ENCODE measurements at places on chromosomes 16 and 17.
A peak's percentile ranks its signal among the peaks of the same experiment; 100 is the strongest.

DNA sequence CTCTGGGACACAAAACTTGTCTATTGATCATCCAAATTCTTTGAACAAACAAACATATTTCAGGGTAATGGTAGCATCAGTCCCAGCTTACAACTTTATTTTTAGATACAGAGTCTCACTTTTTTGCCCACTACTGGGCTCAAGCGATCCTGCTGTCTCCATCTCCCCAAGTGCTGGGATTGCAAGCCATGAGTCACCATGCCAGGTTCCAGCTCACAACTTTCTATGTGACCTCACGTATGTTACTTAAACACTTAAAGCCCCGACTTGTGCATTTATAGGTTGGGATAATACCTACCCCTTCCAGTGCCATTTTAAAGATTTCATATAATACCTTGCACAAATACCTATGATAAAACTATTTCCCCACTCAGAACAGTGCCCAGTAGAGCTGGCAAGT lies 42.0 kb upstream of the KSR1 start:
- no peak for DNase-seq

- peak; percentile 82 for DNase-seq
Observed at GRCh38 chr16:88527186-88527936, 42.8 kb upstream of the ZC3H18 start.

DNA sequence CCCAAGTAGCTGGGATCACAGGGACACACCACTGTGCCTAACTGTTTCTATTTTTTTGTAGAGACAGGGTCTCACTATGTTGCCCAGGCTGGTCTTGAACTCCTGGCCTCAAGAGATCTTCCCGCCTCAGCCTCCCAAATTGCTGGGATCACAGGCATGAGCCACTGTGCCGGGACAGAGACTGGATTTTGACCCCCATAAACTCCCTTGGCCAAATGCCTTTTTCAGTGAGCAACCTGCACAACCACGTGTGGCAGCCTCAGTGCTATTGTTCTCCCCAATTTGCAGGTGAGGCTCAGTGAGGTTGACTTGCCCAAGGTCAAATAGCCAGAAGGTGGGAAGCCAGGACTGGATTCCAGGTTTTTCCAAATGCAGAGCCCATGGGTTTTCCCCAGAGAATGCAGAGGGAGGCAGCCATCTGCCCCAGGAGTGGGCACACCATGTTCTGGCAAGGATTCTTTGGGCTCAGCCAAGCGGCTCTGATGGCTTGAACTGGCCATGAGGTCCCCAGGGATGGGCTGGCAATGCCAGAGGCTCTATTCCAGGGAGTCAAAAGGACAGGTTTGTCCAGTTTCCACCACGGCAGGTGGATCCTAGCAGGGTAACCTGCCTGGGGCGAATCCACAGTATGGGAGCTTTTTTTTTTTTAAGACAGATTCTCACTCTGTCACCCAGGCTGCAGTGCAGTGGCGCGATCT lies 1.8 kb downstream of the IL27 start:
- DNase-seq = peak; percentile 83

GRCh38 chr16:31214708-31215286 lies 878 bp downstream of the TRIM72 start:
- peak; percentile 30 for DNase-seq

DNA sequence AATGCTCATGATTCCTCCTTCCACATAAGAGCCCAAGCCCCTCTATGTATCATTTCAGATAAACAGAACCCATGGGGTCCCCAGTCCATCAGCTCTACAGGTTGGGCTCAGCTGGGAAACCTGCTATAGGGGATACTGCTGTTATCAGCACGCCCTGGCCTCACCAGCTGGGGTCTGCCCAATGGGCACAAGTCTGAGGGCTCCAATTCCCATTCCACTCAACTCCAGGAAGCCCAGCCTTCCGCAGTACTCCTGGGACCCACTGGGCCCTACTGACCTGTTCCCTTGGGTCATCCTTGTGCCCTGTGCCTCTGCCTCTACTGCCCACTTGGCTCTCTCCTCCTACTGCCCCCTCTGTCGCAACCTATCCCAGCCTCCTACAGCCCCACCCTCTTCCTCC lies 16.2 kb upstream of the XYLT2 start:
- no peak for DNase-seq

GRCh38 chr17:77404812-77405581 lies 264.2 kb downstream of the SEC14L1 start:
- no peak for DNase-seq

DNA sequence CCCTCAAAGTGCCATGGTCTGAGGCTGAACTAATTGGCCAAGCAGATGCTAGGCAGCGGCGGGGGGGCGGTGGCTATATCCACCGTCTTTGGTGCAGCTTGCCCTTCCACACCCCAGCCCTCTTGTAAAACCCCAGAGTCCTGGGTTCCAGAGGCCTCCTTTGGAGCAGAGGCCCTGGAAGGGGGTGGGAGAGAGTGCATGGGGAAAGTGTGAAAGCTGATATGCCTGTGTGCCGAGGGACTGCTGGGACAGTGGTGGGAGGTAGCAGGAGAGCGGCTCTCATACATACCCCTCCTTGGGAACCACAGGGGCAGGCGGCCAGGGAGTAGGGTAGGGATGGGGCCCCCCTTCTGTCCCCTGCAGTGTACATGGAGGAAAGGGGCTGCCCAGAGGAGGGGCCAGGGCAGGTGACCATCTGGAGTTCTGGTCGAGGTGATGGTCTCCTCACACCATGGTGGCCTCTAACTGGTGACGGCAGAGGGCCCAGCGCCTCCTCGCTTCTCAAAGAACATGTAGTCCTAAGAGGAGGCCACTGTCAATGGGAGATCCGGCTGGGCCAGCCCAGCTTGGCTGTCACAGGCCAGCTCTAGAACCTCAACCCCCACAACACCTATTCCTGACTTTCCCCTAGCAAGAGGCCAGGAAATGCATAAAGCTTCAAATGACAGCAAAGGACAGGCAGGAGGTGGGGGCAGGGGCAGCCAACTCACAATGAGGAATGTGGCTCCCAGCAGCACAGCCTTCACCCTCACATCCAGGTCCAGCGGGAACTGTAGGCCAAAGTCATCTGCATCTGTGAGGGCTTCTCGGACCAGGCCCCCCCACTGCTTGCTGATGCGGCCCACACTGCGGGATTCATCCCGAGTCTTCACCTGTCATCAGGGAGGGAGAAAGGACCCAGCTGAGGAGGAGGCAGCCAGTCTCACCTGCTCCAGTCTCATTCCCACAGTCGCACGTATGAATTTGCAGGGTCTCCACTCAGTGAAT lies 4.1 kb downstream of the PLSCR3 start:
- DNase-seq = no peak

GRCh38 chr16:29304251-29304650 lies 102.3 kb downstream of the NPIPB11 start:
- DNase-seq = no peak

- no peak for DNase-seq
Observed at GRCh38 chr16:63653044-63653839, 1468.6 kb downstream of the CDH11 start.

DNA sequence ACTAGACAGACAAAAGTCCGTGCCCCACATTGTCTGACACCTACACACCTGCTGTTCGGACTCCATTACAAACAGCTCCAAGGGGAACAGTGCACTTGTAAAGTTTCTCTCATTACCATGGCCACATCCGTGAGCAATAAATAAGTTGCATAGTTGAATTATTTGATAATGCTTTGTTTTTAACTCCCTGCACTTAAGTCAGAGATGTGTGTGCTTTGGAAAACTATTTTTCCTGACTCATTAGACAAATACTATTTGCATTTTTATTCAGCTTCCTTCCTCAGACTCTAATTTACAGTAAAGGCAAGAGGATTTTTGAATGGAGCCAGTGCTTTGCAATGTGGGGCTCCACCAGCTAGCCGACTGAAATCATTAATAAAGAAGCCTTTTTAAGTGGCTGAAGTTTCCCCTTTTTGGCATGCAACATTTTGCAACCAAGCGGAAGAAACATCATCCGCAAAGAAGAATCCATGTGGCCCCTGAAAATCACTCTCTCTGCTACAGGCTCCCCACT lies 6.5 kb upstream of the CCL2 start:
- DNase-seq = no peak

- DNase-seq = no peak
Observed at GRCh38 chr17:9932491-9932890, 27.4 kb upstream of the RCVRN start.

DNA sequence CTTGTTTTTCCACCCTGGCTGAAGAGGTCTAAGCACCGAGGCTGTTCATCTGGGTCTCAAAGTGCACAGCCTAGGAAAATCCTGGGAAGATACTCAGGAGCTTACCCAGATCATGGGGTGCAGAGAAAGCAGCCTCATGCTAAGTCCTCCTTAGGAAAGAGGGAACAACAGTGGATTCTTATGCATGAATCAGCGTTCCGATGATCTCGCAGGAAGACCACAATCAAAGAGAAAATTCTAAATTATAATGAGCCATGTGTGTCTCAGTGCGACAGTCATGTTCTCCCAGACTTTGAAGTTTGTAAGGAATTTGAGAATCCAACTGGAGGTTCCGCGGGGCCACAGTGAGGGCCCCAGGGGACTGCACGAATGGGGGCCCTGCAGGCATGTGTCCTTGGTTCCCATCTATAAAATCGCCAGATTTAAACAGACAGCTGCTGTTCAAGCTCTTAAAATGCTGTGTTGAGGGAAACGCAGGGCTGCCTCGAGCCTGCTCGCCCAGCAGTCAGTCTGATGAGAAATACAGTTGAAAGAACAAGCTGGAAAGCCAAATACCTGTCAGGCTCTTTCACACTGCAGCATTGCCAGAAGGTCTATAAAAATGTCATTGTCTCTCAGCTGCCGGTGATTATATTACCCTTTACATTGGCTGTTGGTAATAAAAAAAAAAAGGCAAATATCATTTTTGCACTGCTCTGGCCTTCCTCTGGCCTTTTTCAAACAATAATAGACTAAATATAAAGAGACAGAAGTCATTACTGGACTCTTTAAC lies 152.1 kb downstream of the PMP22 start:
- peak; percentile 19 for DNase-seq

- no peak for DNase-seq
Observed at GRCh38 chr17:2462481-2462880, 49.2 kb downstream of the METTL16 start.

DNA sequence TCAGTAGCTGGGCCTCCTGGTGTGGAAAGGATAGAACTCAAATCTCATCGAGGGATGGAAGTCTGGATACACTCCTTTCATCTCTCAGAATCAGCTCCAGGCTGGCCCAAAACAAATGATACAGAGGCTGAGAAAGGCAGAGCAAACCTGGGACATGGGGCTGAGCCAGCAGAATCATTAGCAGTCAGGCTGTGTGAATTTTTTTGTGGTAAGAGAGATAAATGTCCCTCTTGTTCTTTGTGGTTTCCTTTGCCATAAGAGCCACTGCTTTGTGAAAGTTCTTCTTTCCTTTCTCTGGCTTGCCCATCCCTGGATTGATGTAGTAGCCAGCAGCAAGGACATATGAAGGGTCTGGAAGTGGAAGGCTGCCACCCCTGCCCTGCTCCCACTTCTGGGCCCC lies 146.2 kb downstream of the CDH13 start:
- no peak for DNase-seq

DNA sequence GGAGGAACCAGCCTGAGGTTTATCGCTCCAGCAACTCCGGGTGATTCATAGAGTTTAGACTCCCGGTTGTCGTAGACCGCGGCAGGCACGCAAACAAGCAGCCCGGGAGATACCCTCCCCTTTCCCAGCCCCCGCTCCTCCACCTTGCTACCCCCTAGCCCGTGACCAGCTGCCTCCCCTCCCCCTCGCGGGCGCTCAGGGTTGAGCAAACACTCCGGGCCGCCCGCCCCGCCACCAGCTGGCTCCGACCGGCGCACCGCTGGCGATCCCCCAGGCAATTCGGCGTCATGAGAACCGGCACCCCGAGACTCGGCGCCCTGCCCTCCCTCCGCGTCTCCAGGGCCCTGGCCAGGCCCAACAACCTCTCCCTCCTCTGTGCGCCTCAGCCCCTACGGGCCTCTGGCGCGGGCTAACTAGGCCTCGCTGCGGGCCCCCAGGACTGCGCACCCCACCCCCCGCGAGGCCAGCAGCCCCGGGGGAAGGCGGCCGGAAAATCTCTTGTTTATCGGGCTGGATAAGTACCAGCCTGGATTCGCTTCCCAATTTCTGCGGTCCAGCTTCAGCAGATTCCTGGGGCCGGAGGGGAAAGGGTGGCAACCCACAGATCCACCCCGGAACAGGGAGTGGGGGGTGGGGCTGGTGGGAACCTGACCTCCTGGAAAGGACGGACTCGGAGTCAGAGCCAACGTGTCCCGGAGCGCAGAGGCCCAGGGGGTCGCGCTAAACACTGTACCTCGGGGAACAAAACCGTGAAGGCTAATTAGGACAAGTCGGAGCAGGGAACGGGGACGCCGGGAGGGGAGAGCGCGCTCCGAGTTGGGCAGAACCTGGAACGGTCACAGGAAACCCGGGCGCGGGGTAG lies 951 bp upstream of the GPRC5C start:
- peak; percentile 77 for DNase-seq

GRCh38 chr17:47267354-47267828 lies 13.8 kb downstream of the ITGB3 start:
- peak; percentile 8 for DNase-seq

DNA sequence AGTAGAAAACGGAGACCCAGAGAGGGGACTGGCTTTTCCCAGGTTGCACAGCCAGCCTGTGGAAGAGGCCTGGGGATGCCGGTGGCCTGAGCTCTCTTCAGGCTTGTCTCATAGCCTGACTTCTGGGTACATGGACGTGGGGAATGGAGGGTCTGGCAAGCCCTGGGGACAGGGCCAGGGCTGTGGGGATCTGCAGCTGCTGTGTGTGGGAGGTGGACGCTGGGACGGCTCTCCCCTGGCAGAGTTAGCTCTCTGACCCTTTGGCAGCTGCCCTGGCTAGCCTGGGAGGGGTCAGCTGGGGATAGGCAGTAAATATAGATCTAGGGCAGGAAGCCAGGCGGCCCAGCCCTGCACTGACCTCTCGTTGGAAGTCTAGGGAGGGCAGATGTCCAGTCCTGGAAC lies 20.5 kb downstream of the SLC4A1 start:
- no peak for DNase-seq

GRCh38 chr17:9844153-9844552 lies 18.4 kb downstream of the GLP2R start:
- DNase-seq = no peak

DNA sequence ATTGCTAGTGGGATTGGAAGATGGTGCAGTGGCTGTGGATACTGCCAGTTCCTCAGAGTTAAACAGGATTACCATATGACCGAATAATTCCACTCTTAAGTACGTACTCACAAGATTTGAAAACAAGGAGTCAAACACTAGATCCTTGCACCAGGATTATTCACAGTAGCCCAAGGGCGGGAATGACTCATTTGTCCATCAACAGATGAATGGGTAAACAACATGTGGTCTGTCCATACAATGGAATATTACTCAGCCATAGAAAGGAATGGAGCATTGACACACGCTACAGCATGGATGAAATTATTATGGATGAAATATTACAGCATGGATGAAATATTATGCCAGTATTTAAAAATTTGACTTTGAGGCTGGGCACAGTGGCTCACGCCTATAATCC lies 9.1 kb upstream of the MAPK8IP3 start:
- DNase-seq = no peak

Data from ELF-1 (cell line).